ENCODE measurements at places on chromosomes 1 and 21. TPM values are rescaled to one million over a fixed set of nuclear protein-coding genes. Genes with fewer than 3 reads are reported as not detected.

- H3K36me3 ChIP-seq = no peaks in the 10 kb centered on the region
- no peaks in the 10 kb centered on the region for H3K4me1 ChIP-seq
- no peak overlapping the region for H3K4me3 ChIP-seq
- no peak for DNase-seq
- H3K27ac ChIP-seq = no peak overlapping the region
Observed at GRCh38 chr1:76841460-76841859, 25.8 kb upstream of the ST6GALNAC5 start.

GRCh38 chr1:16231331-16232315, 5.4 kb downstream of the CPLANE2 start:
- no peaks in the 10 kb centered on the region for H3K36me3 ChIP-seq
- H3K27ac ChIP-seq = no peak overlapping the region
- H3K4me3 ChIP-seq = no peak overlapping the region
- no peak for DNase-seq

DNA sequence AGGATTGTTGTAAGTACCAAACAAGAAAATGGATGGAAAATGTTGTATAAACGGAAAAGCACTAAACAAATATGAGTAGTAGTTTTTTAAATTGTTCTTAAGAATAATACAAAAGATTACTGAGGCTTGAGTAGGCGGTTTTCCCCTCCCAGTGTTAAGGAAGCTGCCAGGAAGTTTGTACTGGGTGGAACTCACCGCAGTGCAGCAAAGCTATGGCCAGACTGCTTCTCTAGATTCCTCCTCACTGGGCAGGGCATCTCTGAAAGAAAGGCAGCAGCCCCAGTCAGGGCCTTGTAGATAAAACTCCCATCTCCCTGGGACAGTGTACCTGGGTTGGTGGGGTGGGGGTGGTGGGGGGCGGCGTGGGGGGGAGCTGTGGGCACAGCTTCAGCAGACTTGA, 58.7 kb downstream of the XCL2 start:
- no peak for DNase-seq
- no peak overlapping the region for H3K27ac ChIP-seq

- H3K27ac ChIP-seq = no peak overlapping the region
- no peak for DNase-seq
- H3K4me1 ChIP-seq = no peaks in the 10 kb centered on the region
- H3K27me3 ChIP-seq = no peaks in the 10 kb centered on the region
- no peaks in the 10 kb centered on the region for H3K36me3 ChIP-seq
Observed at GRCh38 chr1:96912248-96912647, 190.7 kb downstream of the PTBP2 start.

The OVAAL gene
- not detected for total RNA-seq
